Left lobe of liver (tissue), 2 donors: ENCODE measurements at places on chromosomes 1 and 21. TPM values are rescaled to one million over a fixed set of nuclear protein-coding genes. Genes with fewer than 3 reads are reported as not detected.

DNA sequence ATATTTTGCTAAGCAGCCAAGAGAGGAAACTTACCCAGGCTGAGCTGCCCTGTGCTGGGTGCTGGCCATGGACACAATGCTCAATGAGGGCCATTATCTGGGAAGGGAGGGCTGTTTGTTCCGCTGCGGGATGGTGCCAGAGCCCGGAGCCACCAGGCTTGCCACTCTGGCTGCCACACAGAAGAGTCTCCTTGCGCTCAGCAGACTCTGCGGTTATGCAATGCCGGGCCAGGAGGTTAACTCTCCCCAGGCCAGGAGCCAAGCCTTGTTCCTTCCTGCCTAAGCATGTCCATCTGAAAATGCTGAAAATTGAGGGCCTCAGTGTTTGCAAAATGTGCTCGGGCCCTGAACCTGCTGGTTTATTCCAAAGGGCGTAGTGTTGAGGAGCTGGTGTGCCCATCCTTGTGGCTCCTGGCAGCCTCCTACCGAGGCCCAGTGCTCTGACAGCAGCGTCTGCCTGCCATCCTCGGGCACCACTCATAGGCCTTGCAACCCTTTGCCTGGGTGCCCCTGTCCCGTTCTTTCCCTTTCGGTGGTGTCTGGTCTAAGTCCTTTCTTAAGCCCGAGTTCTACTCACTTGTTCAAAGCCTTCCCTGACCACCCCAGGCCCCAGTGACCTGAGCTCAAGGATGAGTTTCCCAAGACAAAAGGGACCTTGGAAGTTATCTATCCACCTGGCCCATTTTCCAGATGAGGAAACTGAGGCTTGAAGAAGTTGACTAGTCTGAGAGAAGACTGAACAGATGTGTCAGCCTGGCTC is 133.8 kb upstream of the EDN2 start:
- peak; percentile 88 for DNase-seq

- DNase-seq = no peak
Measured at GRCh38 chr1:59972216-59972927, 45.8 kb upstream of the CYP2J2 start.

GRCh38 chr1:168531615-168532345 is 12.0 kb downstream of the XCL2 start:
- no peak for DNase-seq

GABRD gene
- not detected for total RNA-seq

DNA sequence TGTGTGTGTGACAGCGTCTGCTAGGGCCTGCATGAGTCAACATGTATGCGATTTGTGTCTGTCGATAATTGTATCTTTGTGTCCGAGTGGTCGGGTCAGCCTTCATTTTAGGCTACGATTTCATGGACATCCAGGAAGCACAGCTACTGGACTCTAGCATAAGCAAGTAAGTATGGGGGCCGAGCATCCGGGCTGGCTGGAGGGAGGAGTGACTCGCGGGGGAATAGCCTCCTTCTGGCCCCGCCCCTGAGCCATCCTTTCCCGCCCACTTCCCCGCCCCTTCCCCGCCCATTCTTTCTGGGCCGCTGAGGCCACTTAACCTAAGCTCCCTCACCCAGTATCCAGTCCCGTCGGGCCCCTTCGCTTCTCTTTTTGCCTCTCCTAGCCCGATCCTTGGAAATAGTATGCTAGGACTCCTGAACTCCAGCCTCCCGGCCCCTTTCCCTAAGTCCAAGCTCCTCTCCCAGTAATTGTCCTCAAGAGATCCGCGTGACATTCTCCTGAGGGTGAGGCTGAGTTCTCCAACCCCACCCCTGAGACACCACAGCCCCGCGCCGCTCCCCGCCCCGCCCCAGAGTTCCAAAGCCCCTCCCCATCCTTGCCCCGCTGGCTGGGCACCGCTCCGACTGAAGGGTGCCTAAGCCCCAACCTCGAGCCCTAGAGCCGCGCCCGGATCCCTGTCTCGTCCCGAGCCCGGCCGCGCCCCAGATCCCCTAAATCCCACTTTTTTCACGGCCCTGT is 1.2 kb downstream of the MAP3K6 start:
- peak; percentile 83 for DNase-seq

IL19 gene
- total RNA-seq = not detected

S100A2 gene
- 0.55 TPM for total RNA-seq

CHD5 gene
- 0.08 TPM for total RNA-seq

PRAMEF33 gene
- total RNA-seq = 0.25 TPM

DNA sequence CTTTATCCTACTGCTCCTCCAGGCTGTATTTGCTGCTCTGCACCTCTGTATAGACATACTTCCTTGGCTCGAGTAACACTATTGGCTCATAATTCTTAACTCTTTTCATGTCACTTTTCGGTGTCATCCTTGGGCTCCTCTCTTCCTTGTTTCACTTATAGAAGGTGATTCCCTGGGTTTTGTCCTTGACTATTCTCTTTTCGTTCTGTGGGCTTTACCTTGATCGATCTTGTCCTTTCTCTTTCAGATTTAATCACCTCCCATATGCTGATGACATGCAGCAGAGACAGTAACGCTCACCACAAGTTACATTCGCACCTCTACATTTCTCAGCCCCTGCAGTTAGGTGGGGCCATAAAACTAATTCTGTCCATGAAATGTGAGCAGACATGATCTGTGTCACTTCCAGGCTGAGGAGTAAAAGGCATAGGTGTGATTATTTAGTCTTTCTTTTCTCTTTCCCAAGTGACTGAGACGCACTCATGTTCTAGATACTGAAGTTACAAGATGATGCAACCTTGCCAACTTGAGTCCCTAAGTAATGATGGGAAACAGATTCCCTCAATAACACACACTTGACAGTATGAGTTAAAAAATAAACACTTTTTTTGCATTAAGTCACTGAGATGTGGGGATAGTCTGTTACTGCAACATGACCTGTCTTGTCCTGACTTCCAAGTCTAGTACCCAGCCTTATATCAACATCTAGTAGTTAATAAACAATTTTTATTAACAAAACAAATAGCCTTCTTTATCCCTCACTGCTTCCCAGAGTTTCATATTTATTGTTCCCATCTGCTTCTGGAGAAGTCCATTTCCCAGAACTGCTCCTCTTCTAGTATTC is 49.9 kb upstream of the HAO2 start:
- no peak for DNase-seq

DNA sequence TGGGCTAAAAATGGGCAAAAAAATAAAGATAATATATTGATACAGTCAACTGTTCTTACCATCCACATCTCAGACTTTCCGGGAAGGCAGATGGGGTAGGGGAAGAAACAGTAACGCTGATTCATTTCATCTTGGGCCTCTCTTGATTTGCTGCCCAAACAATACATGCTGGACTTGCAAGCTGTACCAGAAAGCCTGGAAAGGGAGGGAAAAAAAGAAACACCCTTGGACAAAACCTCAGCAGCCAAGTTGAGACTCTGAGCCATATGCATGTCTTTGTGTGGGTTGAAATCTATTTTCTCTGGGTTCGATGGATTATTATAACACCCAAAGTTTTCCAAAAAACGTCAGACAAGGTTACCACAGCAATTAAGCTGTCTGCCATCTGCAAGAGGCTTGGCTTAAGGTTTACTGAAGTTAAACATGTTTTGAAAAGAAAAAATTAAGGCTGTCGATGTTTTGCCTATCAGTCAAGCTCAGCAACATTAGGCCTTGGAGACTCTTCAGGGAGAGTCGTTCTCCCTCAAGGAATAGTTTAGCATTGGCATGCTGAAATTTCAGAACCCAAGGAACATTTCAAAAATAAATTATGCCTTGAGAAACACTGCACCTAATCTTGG is 71.2 kb downstream of the PSMG1 start:
- no peak for DNase-seq

- no peak for DNase-seq
Measured at GRCh38 chr1:58165073-58165472, 381.5 kb downstream of the OMA1 start.

GBP6 gene
- total RNA-seq = not detected

DNA sequence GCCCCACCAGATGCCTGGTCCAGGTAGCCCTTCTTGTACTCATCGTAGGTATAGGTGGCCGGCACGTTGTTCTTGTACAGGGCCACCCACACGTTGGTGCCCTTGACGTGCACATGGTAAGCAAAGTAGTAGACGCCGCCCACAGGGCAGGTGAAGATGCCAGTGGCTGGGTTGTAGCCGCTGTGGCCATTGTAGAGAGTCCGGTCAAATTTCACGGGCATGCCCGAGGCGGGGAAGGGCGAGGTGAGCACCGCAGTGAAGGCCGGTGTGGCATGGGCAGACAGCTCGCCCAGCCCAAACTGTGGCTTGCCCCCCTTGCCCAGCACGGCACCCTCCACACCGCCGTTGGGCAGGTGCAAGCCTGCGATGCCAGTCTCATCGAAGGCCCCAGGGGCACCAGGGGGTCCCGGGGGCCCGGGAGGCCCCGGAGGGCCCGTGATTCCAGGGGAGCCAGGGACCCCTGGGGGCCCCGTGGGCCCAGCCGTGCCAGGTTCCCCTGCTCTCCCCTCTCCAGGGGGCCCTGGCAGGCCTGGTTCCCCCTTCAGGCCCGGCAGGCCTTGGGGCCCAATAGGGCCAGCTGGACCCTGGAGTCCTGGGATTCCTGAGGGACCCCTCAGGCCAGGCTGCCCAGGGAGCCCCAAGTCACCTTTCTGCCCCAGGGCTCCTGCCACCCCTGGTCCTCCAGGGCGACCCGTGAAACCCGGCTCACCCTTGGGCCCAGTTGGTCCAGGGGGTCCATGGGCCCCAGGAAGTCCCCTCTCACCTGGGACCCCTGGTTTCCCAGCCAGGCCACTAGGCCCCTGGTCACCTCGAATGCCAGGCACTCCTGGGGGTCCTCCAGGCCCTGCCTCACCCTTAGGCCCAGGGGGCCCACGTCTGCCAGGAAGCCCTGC is 9.2 kb downstream of the ADPRS start:
- no peak for DNase-seq

GRCh38 chr21:33070998-33071769 is 1.2 kb downstream of the OLIG1 start:
- DNase-seq = no peak

DNA sequence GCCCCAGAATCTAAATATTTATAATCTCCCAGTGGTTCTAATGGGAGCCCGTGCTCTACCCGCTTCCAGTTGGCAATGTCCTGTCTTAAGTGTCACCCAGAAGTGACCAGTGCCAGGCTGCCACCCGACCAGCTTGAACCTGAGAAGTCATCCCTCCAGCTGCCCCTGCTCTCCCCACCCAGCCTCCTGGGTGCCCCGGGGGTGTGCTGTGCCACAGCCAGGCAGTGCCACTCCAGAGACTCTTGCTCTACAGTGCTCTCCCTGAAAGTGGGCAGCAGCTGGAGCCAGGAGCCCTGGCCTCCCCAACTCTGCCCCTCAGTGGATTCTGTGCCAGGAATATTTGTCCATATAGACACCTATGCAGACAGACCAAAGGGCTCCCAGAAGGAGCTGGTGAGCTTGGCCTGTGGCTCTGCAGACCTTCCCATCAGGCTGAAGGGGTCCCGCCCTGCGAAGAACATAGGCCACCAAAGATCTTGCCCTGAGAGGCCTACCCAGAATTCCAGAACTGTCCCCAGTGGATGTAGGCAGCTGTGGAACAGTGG is 9.0 kb upstream of the EPS8L3 start:
- no peak for DNase-seq

UBE2J2 gene
- 27.6 TPM for total RNA-seq

DNA sequence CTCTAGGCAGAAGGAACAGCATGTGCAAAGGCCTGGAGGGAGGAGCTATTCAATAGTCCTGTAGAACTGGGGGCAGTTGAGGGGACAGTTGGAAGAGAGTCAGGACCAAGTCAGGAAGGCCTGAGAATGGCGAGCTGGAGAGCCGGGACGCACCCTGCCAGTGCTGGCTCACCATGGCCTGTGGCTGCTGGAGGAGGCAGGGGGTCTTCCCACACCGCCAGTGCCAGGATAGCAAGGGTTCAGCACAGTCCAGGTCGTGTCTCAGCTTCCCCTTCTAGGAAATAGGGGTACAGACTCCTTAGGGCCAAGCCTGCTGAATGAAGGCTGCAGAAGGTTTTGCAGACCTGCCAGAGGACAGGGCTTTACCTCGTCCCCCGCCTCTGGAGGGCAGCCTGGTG is 7.3 kb downstream of the PODN start:
- peak; percentile 28 for DNase-seq

DNA sequence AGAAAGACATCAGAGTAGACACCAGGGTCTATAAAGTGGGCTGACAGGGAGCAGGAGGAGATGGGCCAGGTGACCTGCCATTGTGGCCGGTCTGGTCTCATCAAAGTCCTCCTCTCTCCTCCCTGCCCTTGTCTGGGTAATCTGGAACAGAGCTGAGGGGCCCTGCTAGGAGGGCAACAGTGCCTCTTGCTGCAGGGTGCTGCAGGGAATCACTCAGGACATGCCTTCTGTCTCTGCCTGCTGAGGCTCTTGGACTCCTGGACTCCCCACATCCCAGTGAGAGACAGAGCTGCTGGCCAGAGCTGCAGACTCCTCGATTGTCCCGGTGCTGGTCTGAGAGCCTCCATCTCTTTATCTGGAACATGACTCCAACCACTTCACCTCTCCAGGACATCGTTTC is 366.1 kb upstream of the DUSP10 start:
- DNase-seq = no peak

GRCh38 chr1:6259491-6260362 is 1.2 kb downstream of the GPR153 start:
- peak; percentile 93 for DNase-seq

DMRTA2 gene
- total RNA-seq = not detected

DNA sequence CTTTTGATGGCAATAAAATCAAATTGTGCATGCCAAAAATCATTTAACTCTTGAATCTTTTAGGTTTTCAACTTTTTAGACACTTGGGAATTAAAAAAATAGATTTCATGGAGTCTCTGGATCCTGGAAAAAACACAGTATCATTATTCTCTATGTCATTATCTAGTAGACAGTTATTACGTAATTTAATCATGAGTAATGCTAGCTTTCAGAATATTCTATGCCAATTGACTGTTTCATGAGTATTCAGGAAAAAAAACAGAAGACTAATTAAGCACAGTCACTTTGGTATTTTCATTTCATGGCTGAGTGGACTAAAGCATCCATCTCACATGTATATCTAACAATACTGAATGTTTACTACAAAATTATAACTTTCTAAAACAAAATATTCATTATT is 44.0 kb downstream of the ODF2L start:
- no peak for DNase-seq

OR2G6 gene
- not detected for total RNA-seq

DNA sequence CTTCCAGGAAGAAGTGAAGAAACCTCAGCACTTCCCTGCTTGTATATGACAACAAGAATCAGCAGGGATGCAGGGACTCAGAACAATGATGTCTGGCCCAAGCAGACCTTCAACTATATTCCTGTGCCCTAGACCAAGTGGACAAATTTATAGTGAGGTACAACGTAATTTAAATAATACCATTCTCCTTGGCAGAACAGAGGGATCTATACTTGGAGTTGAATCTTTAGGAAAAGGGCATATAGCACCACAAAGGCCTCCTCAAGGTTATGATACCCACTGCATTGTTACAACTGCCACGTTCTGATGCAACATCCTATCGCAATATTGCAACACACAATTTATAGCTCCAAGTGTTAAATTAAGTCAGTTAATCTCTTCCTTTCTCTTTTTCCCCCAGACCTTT is 29.1 kb upstream of the GFI1 start:
- DNase-seq = no peak
